ENCODE measurements at places on chromosomes 2 and 18.

GRCh38 chr18:11831921-11832320, 19.3 kb upstream of the CHMP1B start:
- DNase-seq, result no peak

- peak; percentile 63 for DNase-seq
These were observed 117.1 kb upstream of the DTNA start for GRCh38 chr18:34592961-34593382.

- DNase-seq, result no peak
These were observed 15.0 kb upstream of the METTL21A start for GRCh38 chr2:207640160-207640559.

GRCh38 chr2:149858216-149858615, 270.6 kb upstream of the MMADHC start:
- DNase-seq, result peak; percentile 58

DNA sequence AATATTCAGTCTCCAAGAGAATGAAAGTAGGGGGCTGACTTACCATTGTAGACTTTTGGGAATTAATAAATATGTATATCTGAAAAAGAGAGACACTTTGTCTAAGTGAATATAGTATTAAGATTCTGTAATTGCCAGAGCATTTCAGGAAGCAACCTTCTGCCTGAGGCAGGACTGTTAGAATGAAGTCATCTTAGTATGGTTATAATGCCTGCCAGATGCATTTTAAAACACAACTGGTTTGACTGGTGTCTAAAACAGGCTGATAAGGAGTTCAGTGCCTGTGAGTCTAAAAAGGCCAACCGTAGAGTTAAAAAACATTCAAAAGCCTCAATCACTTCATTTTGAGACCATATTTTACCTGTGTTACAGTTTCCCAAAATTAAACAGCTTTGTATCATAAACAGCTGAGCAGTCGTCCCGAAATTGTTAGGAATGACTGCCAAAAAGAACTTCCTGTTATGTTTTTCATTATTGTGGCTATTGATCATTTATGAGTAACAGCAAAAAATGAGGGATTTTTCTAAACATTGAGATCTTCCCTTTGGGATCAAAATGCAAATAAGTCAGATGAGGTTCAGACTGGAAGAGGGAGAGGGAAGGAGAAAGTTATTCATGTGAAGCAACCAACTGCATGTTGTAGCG, 443.9 kb downstream of the PID1 start:
- DNase-seq, result peak; percentile 13

DNA sequence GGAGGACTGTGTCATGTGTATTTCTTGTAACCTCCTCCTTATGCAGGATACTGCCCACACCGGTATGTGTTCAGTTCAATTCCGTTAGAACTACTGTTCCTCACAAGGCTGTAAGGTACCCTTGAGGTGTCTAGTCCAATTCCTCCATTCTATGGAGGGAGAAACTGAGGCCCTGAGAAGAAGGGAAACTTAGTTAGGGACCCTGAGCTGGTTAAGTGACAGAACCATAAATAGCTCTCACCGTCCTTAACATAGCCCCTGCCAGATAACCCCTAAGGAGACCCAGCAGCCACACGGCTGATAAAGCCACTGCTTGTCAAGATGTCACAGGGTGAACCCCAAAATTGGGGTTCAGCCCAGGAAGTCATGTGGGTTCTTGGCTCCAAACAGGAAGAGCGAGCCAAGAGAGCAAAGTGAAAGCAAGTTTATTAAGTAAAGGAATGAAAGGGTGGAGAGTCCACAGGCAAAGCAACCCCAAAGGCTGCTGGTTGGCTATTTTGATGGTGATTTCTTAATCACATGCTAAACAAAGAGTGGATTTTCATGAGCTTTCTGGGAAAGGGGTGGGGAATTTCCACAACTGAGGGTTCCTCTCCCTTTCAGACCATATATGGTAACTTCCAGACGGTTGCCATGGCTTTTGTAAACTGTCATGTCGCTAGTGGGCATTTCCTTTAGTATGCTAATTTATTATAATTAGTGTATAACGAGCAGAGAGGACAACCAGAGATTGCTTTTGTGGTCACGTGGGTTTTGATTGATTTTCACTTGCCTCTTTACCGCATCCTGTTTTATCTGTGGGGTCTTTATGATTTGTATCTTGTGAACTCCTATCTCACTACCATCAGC, 83.4 kb upstream of the RTN4 start:
- peak; percentile 87 for DNase-seq

DNA sequence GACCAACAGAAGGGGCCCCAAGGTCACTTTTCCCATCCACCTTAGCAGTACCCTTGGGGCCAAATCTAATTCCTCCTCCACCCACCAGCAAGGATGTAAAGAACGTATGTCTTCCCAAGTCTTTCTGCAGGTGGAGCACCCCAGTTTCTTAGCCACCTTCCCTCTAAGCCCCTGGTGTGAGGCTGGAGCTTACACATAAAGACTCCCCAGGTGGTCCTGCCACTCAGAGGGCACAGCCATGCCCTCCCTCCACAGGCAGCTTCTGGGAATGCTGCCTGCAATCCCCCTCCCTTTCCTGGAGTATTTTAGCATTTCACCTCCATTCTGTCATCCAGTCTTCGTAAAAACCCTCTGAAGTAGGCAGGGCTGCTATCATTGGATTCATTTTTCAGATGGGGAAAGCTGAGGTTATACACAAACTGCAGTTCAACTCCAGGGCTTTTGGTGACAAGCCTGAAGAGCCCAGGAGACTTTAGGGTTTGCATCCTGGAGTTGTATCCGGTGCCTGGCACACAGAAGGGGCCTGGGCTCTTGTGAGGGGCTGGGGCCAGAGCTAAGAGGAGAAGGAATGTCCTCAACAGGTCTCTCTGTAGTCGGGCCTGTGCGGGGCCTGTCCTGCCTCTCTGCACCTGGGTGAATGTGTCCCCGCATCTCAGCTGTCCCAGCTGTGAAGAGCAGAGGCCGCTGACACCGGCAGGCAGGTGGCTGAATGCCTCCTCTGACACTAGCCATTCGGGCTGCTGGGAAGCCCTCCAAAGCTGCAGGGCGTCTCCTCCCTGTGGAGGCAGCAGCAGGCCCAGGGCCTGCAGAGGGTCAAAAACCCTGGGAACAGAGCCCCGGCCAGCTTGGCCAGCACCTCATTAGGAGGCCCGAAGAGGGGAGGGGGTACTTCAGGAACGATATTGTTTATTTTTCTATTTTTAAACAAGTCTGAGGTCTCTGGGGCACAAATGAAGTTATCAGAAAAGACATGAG, 27.6 kb downstream of the CIB4 start:
- DNase-seq, result no peak

- DNase-seq, result no peak
These were observed 283.5 kb downstream of the CCDC178 start for GRCh38 chr18:33156906-33157470.

DNA sequence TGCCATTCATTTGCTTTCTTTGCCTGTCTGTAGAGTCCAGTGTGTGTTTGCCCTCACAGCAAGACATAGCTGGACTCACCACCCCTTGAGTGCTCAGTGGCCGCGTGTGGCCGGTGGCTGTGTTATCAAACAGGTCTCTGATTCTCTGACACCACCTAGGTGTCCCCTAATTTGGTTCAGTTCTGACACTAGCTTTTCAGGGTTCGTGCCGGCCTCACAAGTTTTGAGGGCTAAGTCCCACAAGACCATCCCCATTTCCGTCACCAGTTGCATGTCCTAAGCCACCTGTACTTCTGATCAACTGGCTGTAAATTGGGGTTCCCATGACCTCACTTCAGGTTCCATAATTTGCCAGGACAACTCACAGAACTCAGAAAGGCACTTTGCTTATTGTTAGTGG, 23.5 kb downstream of the NCK2 start:
- DNase-seq, result no peak

GRCh38 chr18:36813101-36813775, 15.6 kb downstream of the TPGS2 start:
- no peak for DNase-seq

DNA sequence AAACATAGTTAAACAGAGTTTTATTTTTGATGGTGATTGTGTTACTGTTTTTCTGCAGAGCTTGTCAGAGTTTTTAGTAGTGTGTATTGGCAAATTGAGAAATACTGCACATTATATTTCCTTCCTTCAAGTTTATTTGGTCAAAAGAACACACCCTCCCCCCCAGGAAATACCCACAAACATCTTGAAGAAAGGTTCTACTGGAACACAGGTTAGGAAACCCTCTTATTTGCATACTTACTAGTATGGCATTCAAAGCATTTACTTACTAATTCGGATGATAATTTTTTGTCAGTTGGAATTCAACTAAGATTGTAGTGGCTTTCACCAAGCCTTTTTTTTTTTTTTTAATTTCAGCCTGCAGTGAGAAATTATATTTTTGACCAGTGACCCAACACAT, 9.1 kb downstream of the CAB39 start:
- peak; percentile 66 for DNase-seq

- DNase-seq, result no peak
These were observed 31.1 kb downstream of the DOK1 start for GRCh38 chr2:74585406-74586185.

- peak; percentile 48 for DNase-seq
These were observed 112.1 kb downstream of the NFATC1 start for GRCh38 chr18:79507546-79508480.

- peak; percentile 8 for DNase-seq
These were observed 128.7 kb downstream of the OSBPL1A start for GRCh38 chr18:24268784-24269550.

GRCh38 chr18:21629089-21629832, 17.1 kb downstream of the SNRPD1 start:
- DNase-seq, result no peak

DNA sequence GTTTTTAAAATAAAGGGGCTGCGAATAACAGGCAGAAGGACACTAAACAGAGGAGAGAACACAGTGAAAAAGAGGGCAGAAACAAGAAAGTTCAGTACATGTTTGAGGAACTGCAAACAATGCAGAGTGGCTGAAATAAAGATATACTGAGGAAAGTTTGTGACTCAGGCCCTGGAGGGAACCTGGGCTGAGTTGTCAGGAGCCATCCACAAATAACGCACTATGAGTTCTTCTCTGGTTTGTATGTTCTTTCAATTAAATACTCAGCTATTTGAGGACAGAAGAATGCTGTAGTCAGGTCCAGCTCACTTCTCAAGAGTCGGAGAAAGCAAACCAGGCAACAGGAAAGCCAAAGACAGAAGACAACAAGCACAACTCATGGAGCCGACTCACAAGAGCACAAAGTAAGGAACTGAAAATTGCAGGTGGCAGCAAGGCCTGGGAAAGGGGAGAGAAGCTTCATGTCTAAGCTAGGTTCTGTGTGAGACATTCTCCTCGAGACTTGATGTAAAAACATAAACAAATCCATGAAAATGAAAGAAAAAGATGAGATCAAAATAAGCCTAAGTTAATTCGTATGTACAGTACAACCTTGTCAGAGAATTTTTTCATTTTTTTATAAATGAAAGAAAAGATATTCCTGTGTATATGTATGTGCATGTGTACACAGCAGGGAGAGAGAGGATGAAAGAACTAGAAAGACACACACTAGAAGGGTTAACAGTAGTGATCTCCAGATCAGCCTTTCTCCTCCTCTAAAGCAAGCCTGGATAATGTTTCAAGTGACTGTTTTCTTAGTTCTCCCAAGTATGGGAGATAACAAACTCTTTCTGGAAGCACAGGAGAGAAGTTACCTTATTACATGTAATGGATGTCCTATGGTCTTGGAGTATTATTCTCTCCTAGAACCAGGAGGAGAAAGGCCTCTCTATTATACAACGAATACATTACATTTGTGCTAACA, 41.5 kb downstream of the CHN1 start:
- DNase-seq, result no peak

DNA sequence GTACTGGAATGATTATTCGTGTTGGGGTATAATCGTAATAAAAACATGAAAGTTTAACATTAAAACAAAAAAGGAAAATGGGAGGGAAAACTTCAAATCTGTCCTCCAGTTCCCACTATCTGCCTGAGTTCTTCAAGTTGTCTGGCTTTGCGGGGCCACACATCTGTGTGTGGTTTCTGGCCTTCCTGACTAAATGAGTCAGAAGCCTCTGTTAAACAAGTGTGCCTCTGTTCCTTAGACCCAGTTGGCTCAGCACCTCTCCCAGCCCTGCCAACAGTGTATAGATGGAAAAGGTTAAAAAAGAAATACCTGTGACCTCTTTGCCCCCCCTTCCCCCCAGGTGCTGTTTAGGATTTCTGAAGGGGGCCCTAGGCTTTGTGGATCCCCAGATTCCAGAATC, 30.2 kb downstream of the XDH start:
- DNase-seq, result peak; percentile 91

- DNase-seq, result peak; percentile 78
These were observed 222.9 kb upstream of the AGAP1 start for GRCh38 chr2:235270956-235271355.

DNA sequence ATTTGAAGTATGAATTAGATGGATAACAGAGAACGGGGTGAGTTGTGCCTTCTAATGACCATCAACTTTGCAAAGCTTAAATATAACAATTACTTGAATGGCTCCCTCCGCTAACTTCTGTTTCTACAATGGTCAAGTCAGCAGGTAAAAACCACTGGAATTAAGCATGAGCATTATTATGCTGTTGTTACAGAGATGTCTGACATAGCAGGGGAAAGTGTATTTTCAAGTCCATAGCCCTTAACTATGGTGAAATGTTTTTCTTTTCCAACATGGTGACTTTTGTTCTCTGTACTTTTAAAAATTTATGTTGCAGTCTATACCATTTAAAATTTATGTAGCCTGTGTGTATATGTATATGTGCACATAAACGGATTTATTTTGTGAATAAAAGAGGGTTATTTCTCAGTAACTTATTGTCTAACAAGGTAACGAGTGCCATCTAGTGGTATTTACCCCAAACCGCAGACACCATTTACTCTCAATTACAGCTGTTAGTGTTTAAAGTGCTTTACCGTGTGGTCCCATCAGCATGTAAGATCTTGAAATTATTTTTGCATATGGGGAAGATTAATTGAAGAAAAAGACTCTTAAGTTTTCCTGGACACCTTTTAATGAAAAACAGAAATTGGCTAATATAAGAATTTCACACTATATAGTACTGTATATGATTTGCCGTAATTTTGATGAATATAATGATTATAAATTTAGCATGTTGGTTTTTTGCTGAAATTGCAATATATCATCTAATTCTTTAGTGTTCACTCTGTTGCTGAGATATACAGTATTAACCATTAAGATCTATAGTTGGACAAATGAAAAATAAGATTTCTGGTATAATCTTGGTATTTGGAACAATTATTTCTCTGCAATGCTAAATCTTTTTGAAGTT, 78.2 kb downstream of the UBE2E3 start:
- peak; percentile 32 for DNase-seq

DNA sequence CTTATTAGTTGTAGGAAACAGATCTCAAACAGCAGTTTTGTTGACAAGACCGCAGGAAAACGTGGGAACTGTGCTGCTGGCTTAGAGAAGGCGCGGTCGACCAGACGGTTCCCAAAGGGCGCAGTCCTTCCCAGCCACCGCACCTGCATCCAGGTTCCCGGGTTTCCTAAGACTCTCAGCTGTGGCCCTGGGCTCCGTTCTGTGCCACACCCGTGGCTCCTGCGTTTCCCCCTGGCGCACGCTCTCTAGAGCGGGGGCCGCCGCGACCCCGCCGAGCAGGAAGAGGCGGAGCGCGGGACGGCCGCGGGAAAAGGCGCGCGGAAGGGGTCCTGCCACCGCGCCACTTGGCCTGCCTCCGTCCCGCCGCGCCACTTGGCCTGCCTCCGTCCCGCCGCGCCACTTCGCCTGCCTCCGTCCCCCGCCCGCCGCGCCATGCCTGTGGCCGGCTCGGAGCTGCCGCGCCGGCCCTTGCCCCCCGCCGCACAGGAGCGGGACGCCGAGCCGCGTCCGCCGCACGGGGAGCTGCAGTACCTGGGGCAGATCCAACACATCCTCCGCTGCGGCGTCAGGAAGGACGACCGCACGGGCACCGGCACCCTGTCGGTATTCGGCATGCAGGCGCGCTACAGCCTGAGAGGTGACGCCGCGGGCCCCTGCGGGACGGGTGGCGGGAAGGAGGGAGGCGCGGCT, at the start of gene TYMS:
TSS of gene TYMS (plus strand) at position 343 of the 690 bp plus-strand sequence. CDS start at position 433, 90 bp downstream.
- peak; percentile 61 for DNase-seq
